Spinal cord (tissue), 10 donors: ENCODE measurements at places on chromosomes 1 and 21.

DNA sequence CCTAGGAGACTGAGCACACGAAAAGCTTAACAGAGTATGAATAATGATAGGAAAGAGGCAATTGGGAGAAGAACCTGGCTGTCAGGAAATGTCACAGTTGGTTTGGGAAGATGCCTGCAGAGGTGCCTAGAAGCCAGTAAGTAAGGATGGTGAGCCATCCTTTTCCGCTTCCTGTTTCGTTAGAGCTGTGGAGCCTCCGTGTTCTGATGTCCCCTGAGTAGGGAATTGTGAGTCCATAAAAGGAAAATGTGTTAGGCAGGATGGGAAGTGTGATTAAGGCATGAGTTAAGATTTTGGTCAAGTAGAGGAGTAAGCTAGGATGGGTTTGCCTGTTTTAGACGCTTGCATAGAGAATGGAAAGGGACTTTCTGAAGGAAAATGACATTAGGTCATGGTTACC is 9.0 kb downstream of the CLIC4 start:
- no peak for DNase-seq
- H3K36me3 ChIP-seq, result peaks cover 3% of the 10 kb centered on the region
- no peaks in the 10 kb centered on the region for H3K27me3 ChIP-seq
- H3K27ac ChIP-seq, result no peak overlapping the region
- no peak overlapping the region for H3K4me3 ChIP-seq

GRCh38 chr1:236389253-236389652 is 4.8 kb upstream of the EDARADD start:
- H3K27me3 ChIP-seq, result peaks cover 2% of the 10 kb centered on the region
- no peaks in the 10 kb centered on the region for H3K36me3 ChIP-seq
- no peaks in the 10 kb centered on the region for H3K4me1 ChIP-seq
- DNase-seq, result no peak
- H3K4me3 ChIP-seq, result no peak overlapping the region

DNA sequence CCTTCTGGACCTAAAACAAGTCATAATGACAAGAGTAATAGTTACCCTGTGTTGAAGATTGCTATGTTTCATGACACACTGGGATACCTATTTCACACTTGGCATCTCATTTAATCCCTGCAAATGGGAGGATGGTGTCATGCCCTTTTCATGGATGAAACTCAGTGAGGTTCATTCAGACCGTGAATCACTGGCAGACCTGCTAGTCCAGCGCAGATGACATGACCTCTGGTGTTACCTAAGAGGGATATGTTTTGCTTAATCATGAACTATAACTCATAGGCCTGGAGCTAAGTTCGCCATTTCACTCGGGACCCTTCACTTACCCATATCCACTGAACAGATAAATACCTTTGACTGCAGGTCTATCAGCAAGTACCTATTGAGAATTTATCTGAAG is 286.6 kb upstream of the FMN2 start:
- no peak overlapping the region for H3K27ac ChIP-seq
- no peak overlapping the region for H3K4me3 ChIP-seq
- H3K36me3 ChIP-seq, result no peaks in the 10 kb centered on the region
- H3K27me3 ChIP-seq, result no peaks in the 10 kb centered on the region
- no peak for DNase-seq

GRCh38 chr1:24892188-24893153 is 37.6 kb downstream of the RUNX3 start:
- H3K36me3 ChIP-seq, result no peaks in the 10 kb centered on the region
- H3K27ac ChIP-seq, result no peak overlapping the region
- H3K4me1 ChIP-seq, result no peaks in the 10 kb centered on the region
- H3K4me3 ChIP-seq, result no peak overlapping the region

DNA sequence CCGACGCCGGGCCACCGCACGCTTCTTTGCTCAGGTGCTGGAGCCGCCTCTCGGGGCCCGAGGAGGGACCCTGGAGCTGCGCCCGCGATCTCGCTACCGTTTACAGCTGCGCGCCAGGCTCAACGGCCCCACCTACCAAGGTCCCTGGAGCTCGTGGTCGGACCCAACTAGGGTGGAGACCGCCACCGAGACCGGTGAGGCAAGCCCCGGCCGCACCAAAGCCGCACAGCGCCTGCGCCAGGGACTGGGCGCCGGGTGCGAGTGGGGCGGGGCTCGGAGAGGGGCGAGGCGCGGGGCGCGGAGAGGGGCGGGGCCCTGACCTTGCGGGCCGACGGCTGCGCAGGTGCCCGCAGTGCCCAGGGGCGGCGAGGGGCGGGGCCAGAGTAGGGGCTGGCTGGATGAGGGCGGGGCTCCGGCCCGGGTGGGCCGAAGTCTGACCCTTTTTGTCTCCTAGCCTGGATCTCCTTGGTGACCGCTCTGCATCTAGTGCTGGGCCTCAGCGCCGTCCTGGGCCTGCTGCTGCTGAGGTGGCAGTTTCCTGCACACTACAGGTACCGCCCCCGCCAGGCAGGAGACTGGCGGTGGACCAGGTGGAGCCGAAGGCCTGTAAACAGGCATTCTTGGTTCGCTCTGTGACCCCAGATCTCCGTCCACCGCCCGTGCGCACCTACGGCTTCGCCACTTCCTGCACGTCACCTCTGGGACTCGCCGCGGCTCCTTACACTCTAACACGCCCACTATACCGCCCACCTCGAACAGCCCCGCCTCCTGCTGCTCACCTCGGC is 9.8 kb upstream of the CDC20 start:
- peaks cover 15% of the 10 kb centered on the region for H3K4me1 ChIP-seq
- H3K36me3 ChIP-seq, result no peaks in the 10 kb centered on the region
- DNase-seq, result peak; percentile 86
